ENCODE measurements at places on chromosomes 7 and 10. TPM values are rescaled to one million over a fixed set of nuclear protein-coding genes. Genes with fewer than 3 reads are reported as not detected.

Gene ASB10
- total RNA-seq: not detected

DNA sequence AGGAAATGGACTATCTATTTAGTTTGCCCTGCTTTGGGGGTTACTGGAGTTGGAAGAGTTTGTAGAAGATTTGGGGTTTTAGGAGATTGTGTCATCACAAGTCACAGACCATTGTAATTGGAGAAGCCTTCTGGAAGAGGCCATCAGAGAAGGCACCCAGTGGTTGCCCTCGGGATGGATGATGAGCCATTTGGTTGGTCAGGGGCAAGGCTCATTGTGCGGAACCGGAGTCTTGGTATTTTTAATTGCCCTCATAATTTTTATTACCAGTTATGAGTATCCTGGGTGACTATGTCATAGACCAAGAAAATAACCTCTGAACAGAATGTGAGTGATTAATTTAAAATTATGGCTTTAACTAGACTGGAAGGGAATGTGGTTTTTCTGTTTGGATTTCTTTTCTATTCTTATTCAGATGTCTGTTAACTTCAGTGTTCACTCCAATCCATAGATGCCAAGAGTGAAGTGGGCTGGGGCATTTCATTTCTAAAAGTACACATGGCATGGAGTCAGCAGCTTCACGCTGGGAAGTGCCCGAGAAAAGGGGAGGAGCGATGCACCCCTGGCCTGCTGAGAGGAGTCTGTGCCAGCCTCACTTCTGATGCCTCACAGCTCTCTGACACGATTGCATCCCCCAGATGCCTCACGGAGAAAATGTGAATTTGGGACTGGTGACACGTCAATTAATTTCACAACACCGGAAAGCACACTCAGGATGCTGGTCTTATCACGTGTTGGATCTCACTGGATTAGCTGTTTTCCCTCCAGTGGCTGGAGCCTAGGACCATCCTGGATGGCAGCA is 225.6 kb upstream of the IGFBP3 start:
- DNase-seq: no peak

Gene WEE2
- total RNA-seq: not detected

DNA sequence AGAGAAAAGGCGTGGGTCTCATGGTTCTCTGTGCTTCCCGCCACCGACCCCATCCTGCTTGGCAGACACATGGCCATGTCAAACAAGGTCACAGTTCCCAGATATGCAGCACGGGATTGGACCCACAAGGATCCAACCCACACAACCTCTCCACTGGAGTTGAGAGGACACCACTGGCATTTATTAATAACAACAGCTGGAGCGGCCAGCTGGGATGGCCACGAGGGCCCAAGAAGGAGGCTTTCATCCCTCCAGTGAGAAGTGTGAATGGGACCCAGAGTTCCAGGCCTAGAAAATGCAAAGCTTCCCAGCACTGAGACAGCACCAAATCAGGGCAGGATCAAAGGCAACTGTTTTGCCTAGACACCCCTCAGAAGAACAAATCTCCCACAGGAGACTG is 31.5 kb downstream of the FGFR2 start:
- DNase-seq: no peak

Gene LIPN
- total RNA-seq: not detected

- DNase-seq: no peak
Measured at GRCh38 chr7:7414791-7415603, 120.7 kb downstream of the COL28A1 start.

DNA sequence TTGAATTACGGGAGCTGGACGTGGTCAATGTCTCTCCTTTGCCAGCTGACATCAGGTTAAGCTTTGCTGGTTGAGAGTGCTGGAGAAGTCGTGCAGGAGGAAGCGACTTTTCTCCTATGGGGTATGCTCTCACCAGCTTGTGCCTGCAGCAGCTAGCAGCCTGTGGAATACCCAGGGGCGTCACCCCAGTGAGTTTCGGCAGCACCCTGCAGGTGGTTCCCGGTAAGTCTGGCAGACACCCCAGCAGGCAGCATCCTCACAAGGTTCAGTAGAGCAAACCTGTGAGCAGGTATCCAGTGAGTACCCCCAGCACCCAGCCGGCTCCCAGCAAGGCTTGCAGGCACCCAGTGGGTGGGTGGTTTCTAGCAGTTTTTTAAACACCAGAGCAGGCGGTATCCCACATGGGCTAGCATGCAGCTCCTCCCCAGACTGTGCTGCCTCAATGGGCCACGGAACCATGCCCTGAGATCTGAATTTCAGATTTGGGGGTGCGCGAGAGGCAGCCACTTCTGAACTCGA is 74.8 kb upstream of the SVIL start:
- DNase-seq: no peak

DNA sequence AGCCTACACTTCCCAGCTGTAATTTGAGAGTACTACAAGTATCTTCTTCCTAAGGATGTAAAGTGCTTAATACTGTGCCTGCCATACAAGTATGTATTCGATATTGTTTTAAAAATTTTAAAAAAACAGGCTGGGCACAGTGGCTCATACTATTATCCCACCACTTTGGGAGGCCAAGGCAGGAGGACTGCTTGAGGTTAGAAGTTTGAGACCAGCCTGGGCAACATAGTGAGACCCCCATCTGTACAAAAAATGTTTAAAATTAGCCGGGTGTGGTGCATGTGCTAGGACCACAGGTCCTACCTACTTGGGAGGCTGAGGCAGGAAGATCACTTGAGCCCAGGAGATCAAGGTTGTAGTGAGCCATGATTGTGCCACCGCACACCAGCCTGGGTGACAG is 8.3 kb downstream of the ARMC10 start:
- DNase-seq: no peak

DNA sequence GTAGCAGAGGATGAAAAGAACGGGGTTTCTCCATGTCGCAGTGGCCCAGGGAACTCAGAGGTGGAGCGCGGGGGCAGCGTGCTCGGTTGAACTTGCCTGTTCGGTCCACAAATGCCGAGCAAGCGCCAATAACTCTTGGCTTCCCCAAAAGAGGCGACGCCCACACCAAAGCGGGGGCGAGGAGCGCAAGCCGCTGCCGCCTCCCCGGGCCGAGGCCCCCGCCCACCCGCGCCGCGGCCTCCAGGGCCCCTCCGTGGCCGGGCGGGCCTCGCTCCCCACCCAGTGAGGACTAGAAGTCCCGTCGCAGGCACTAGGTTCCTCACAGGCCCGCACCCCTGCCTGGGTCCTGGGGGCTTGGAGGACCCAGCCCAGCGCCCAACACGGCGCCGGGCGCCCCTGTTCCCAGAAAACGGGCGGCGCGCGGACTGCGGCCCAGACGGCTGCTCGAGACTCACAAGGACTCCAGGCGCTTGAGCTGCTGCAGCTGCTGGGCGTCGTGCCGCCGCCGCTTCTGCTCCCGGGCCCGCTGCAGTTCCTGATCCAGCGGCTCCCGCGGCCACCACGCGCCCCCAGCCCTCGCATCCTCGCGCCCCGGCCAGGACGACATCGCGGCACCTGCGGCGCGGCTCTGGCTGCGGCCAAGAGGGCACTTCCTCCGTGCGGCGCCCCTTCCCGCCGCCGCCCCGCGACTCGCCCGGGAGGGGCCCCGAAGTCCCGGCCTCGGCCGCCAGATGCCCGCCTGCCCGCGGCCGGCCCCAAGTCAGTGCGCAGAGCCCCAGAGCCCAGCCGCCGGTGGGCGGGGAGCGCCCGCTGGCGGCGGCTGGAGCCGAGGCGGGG is 14.6 kb upstream of the FKBP9 start:
- DNase-seq: no peak

GRCh38 chr7:149074116-149074885 is 16.2 kb downstream of the ZNF786 start:
- DNase-seq: no peak

DNA sequence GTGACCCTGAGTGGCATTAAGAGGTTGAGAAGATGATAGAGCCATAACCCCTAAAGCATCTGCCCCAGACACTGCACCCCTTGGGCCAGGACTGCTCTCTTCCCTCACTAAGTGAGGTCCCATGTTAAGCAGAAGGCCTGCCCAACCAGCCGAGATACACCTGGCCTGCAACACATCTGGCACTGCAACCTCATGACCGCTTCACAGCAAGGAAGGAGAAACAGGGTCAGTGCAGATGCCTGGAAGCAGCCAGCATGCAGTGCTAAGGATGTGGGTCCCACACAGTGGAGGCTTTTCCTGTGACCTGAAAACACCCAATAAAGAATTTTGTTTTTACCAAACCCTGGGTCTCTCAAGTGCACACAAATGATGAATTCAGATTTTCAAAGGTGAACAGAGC is 7.4 kb downstream of the NOD1 start:
- DNase-seq: no peak

- no peak for DNase-seq
Measured at GRCh38 chr10:69578508-69578991, 5.3 kb upstream of the NEUROG3 start.

Data from epithelial cell of proximal tubule (primary cell).